ENCODE measurements at places on chromosomes 11 and 22.

- peak; percentile 73 for DNase-seq
Observed at GRCh38 chr11:95682552-95682951, 107.0 kb downstream of the FAM76B start.

DNA sequence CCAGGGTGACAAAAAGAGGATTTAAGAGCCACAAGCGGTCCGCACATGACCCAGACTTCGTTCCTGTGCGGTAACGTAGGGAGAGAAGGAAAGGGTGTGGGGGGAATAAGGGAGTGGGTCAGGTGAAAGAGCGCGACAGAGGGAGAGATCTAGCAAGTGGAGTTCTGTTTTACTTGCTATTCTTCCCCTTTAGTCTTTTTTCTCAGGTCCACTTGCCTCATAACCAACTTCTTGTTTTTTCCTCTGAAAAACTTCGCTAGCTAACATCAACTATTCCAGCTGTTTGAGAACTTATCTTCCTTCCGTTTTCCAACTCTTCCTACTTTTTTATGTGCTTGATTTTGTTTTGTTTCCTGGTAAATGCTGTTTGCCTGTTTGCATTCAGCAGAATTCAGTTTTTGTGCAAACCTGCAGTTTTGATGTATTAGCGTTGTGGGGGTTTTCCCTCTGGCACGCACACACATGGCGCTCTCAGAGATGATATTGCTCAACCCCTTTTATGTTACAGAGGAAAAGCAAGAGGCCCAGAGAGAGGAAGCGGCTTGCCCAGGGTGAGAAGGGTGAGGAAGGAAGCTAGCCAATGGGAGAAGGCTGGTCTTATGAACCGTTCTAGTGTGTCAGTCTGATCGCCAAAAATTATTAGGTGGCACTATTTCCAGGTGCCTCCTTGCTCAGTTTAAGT, 592 bp upstream of the CTSC start:
- peak; percentile 84 for DNase-seq

- peak; percentile 52 for DNase-seq
Observed at GRCh38 chr11:95576146-95576845, 213.3 kb downstream of the FAM76B start.

- no peak for DNase-seq
Observed at GRCh38 chr11:68375766-68376165, 63.4 kb downstream of the LRP5 start.

GRCh38 chr11:120834686-120835210, 189.2 kb upstream of the TBCEL start:
- DNase-seq = no peak

GRCh38 chr11:15780837-15781236, 575.5 kb downstream of the SOX6 start:
- no peak for DNase-seq

DNA sequence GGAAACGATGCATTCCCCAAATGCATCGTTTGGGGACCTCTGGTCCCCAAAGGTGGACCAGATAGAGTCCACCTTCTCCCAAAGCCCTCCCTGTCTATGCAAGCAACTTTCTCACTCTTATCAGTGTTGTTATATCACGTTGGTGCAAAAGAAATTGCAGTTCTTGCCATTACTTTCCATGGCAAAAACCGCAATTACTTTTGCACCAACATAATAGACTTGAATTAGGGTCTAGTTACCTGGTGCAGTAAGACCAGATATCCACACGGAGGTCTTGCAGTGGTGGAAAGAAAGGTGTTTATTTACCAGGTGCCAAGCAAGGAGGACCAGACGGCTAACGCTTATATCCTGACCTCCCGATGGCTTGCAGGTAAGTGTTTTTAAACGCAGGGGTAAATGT, 129.0 kb downstream of the MIAT start:
- DNase-seq = no peak

GRCh38 chr11:1229471-1230120, 6.7 kb downstream of the MUC5B start:
- no peak for DNase-seq

- DNase-seq = no peak
Observed at GRCh38 chr11:118200497-118200896, 24.1 kb upstream of the SCN2B start.

DNA sequence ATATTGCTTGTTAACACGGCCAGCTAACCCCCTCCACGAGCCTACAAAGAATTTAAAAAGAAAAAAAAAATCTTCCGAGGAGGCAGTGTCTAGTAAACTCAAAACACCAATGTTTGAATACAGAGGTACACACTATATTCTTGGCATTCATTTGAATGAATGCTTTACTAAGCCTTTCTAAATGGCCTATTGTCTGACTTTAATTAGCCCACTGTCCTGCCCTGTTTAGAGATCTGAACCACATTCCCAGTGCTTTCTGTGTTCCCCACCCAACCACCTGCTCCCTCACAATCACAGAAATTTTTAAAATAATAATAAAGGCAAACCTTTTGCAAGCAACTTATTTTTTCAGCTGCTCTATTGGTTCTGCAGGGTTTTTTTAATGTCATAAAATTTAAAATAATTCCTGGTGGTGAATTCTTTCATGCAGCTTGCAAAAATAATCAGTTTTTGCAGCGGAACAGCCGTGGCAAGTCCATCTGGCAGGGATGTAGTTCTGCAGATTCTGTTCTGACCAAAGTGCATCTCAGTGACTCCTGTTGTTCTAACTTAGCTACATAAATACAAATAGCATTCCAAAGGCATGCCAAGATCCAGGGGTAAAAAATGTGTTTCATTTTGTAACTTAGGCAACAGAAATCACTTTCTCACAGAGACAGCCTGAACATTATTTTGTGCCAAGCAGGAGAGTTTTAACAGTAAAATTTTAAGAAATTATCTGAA, 23.8 kb downstream of the POU2AF2 start:
- DNase-seq = no peak

GRCh38 chr11:117179048-117179999, 781 bp downstream of the SIDT2 start:
- peak; percentile 57 for DNase-seq

GRCh38 chr11:27496461-27496860, 10.1 kb downstream of the LIN7C start:
- DNase-seq = peak; percentile 47

DNA sequence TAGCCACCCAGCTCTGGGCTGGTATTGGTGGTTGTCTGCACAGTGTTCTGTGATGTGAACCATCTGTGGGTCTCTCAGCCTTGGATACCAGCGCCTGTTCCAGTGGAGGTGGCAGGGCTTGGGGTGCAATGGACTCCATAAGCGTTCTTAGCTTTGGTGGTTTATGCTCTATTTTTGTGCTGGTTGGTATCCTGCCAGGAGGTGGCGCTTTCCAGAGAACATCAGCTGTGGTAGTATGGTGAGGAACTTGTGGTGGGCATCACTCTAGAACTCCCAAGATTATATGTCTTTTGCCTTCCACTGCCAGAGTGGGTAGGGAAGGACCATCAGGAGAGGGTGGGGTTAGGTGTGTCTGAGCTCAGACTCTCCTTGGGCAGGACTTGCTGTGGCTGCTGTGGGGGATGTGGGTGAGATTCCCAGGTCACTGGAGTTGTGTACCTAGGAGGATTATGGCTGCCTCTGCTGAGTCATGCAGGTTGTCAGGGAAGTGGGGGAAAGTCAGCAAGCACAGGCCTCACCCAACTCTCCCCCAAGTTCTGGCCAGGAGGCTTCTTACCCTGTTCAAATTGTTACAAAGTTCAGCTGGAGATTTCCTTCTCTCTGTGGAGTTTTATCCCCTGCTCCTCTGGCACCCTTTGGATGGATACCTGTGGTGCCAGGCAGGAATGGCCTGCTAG, 47.2 kb downstream of the MRGPRX2 start:
- no peak for DNase-seq

All from fibroblast of mammary gland (primary cell).